ENCODE measurements at places on chromosomes 13 and 19.

- no peak for DNase-seq
These were observed 7.2 kb downstream of the PHF11 start for GRCh38 chr13:49502954-49503353.

DNA sequence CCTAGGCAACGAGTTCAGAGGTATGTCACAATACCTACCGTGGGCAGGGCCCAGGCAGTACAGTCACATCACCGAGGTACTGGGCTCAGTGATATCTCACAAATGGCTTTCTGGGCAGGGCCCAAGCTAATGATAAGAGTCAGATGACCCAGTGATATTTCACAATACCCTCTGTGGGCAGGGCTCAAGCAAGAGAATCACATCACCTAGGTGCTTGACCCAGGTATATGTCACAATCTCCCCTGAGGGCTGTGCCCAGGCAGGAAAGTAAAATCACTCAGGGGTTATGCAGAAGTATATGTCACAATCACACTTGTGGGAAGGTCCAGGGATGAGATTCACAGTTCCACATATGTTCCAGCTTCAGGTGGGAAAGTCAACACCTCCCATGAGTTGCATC, 45.3 kb downstream of the ZNF729 start:
- no peak for DNase-seq

DNA sequence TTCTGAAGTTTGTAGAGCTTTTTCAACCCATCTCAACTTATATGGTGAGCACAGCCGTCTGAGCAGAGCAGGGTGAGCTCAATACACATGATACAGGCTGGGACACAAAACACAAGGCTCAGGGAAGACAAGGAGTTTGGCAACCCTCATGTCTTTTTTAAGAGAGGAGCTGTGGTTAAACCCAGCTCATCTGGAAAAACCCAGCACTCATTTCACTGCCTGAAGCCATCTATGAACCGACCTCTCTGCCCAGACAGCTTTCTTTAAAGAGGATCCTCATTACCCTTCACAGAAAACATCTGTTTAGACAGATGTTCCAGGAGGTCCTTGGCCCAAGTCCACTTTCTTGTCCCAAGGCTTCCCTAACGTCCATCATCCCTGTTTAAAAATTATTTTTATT, 170.0 kb upstream of the TSHZ3 start:
- no peak for DNase-seq

- DNase-seq, result no peak
These were observed 142.3 kb downstream of the RNF17 start for GRCh38 chr13:24906268-24906667.

DNA sequence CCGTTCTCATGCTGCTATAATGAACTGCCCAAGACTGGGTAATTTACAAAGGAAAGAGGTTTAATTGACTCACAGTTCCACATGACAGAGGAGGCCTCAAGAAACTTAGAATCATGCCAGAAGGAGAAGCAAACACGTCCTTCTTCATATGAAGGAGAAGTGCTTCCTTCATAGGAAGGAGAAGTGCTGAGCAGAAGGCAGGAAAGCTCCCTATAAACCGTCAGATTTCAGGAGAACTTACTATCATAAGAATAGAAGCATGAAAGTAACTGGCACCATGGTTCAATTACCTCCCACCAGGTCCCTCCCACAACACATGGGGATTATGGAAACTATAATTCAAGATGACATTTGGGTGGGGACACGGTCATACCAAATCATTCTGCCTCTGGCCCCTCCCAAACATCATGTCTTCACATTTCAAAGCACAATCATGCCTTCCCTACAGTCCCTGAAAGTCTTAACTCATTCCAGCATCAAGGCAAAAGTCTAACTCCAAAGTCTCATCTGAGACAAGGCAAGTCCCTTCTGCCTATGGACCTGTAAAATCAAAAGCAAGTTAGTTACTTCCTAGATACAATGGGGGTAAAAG, 10.6 kb downstream of the ACOD1 start:
- DNase-seq, result no peak

- DNase-seq, result no peak
These were observed 744 bp upstream of the ZNF584 start for GRCh38 chr19:58407658-58408151.

GRCh38 chr19:18506101-18506930, 15.6 kb downstream of the ELL start:
- DNase-seq, result no peak
